ENCODE measurements at places on chromosomes 4 and X.

GRCh38 chr4:2256781-2257191 is 5.1 kb downstream of the MXD4 start:
- DNase-seq = no peak

GRCh38 chr4:54550395-54551171 is 107.2 kb upstream of the KIT start:
- no peak for DNase-seq

DNA sequence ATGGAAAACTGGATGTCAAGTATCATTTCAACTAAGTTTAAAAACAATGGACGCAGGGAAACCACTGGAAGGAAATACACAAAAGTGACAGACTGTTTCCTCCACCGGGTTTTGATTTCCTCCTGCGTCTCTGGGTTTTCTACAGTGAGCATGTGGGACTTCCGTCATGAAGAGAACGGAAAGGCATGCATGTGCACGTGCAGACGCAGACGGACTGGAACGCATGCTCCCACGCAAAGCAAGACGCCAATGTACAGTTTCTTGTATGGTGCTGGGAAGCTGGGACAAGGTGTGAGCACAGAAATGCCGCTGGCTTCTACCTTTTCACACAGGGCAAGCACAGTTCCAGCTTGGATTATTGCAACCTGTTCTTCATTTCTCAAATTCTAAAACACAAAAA is 30.3 kb upstream of the C4orf50 start:
- DNase-seq = no peak

GRCh38 chr4:35938936-35939335 is 305.4 kb downstream of the ARAP2 start:
- no peak for DNase-seq

DNA sequence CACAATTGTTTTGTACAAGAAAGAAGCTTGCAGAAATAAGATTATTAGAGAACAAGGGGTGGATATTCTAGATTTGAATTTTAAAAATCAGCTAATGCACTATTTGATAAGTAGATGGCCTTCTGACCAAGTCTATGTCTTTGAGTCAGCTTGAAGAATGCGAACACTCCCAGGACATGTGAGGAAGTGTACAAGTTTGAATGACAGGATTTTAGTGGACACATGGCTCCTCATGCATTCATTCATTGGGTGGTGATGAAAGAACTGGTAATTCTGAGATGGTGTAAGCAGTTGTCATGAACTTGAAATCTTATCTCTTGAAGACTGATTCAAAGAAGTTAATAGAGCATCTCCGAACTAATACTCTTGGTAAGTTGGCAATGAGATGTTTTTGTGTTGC is 548.2 kb upstream of the CNKSR2 start:
- DNase-seq = no peak

GRCh38 chrX:14440106-14440505 is 89.2 kb upstream of the GLRA2 start:
- no peak for DNase-seq

DNA sequence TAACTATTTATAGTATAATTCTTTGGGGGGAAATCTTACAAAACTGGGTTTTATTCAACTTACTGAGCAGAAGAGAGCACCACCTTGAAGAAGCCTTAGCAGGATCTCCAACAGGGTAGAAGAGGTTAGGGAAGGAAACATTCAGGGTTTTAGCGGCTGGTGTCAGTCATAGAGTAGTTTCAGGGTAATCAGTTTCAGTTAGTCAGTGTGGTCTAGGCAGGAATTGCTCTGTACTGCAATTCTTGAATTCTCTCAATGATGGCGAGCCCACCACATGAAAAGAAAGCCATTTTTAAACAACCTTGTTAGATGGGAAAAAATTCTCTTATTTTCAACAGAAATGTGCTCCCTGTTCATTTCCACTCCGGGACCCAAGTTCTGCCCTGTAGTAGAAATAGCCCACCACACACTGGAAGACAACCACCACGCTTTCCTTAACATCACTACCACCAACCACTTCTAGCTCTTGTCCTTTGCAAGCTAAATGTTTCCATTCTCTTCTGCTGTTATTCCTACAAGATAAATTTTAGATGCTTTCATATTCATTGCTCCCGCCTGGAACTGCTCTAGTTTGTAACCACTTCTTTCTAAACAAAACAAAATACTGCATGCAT is 25.9 kb downstream of the COL25A1 start:
- no peak for DNase-seq

DNA sequence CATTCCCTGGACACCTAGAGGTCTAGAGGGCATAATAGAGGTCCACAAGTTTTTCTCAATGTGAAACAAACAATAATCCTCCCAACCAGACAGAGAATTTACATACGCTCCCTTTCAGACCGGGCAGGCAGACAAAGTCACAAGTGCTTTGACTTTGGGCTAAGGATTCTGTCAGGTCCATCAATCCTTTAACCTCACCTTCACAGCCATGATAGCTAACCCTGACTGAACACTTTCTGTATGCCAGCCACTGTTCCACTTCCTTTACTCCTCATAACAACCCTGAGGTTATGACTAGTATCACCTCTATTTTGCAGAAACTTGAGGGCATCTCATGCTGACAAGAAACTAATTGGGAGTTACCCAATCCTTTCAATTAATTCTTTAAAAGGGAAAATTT is 118.8 kb upstream of the AFF2 start:
- no peak for DNase-seq

DNA sequence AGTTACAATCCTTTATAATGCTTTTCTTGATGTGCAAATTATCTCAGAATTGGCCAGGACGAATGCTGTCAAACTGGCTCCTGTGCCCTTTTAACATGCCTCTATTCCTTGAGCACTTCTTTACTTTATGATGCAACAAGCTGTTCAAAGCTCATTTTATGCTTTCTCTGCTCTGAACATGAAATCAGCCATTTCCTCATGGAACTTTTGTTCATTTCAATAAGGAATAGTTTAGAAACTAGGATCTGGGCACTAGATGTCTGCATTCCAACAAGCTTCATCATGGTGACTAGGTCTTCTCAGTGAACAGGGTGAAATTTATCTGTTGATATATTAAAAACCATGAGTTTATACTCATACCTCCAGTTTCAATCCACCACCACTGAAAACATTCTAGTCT is 87.3 kb upstream of the TEX13A start:
- DNase-seq = no peak

DNA sequence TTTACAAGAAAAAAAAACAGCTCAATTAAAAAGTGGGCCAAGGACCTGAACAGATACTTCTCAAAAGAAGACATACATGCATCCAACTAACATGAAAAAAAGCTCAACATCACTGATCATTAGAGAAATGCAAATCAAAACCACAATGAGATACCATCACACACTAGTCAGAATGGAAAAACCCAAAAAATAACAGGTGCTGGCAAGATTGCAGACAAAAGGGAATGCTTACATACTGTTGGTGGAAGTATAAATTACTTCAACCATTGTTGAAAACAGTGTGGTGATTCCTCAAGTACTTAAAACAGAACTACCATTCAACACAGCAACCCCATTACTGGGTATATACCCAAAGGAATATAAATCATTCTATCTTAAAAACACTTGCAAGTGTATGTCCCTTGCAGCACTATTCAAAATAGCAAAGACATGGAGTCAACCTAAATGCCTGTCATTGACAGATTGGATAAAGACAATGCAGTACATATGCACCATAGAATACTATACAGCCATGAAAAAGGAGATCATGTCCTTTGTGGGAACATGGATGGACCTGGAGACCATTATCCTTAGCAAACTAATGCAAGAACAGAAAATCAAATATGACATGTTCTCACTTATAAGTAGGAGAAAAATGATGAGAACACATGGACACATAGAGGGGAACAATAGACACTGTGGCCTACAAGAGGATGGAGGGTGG is 97.6 kb downstream of the RAB28 start:
- no peak for DNase-seq

DNA sequence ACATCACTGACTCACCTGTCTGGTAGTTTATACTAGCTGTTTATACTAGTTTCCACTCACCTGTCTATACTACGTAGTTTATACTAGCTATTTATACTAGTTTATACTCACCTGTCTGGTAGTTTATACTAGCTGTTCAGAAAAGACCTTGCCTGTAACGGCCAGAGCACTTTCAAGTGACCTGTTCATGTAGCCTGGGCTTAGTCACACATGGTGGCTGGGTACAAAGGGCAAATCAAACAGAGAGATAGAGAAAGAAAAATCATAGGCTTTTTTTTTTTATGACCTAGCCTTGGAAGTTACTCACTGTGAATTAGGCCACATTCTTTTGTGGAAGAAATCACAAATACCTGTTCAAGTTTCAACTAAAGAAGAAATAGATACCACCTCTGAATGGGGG is 30.7 kb upstream of the SPANXN4 start:
- no peak for DNase-seq

- DNase-seq = no peak
These were observed 9.7 kb upstream of the SYP start for GRCh38 chrX:49209434-49210251.

DNA sequence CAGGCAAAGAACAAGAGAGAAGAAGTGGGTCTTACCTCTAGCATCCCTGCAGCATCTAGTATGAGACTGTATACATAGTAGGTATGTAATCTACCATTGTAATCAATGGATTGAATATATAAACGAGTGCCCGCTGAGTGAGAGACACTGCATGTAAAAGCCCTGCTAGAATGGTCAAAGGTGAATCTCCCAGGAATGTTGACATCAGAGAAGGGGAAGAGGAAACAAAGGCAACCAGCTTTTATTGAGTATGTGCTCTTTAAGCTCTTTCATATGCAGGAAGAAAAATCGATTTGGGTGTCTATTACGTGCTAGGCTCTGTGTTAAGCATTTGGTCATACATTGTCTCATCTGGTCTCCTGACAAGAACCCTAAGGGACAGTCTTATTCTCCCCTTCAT is 91.9 kb upstream of the KLHL13 start:
- no peak for DNase-seq

GRCh38 chr4:56626963-56627362 is 54.1 kb downstream of the HOPX start:
- DNase-seq = no peak

DNA sequence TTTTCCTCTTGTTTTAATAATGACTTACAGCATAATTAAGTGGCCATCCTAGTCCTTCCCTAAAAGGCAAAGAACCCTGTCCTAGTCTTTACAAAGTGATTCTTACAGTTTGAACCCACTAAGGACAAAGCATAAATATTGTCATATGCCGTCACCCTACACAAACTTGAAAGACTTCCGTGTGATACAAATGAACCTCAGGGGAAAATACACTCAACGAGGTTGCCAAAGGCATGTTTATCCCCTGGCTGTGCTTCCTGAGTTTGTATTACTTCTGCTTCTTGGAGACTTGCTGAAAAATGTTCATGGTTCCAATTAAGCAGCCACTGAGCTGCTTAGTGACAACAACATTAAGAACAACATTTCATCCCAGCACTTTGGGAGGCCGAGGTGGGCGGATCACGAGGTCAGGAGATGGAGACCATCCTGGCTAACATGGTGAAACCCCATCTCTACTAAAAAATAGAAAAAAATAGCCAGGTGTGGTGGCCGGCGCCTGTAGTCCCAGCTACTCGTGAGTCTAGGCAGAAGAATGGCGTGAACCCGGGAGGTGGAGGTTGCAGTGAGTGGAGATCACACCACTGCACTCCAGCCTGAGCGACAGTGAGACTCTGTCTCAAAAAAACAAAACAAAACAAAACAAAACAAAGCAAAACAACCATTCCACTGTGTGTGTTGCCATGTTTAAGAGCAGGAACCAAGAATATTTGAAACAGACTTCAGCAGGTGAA is 16.2 kb downstream of the RASSF6 start:
- no peak for DNase-seq

- DNase-seq = no peak
These were observed 146.7 kb upstream of the CXXC4 start for GRCh38 chr4:104641418-104641817.

GRCh38 chr4:107692202-107692601 is 27.8 kb downstream of the PAPSS1 start:
- DNase-seq = no peak

GRCh38 chr4:73864365-73864764 is 4.8 kb upstream of the CXCL1 start:
- no peak for DNase-seq

DNA sequence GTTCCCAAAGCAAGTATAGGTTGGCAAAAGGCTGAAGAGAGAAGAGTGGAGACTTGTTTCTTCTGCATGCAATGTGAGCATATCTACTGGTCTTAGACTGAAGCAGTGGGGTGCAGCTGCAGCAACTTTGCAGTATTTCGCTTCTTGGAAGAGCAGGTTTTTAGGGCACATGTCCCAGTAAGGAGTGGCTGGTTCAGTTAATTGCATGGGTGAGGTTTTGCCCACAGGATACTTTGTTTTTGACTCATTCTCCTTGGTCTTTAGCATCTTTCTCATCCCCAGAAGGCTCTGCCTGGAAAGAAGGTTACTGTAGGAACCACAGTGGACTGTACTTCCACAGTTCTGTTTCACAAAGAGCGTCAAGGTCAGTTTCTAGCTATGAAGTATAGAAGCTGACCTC is 68.0 kb upstream of the NR3C2 start:
- no peak for DNase-seq

- no peak for DNase-seq
These were observed 258.1 kb upstream of the VCX3A start for GRCh38 chrX:6793000-6793399.

GRCh38 chr4:71270901-71271300 is 67.9 kb upstream of the SLC4A4 start:
- no peak for DNase-seq

GRCh38 chr4:175562111-175562510 is 250.0 kb downstream of the GPM6A start:
- DNase-seq = no peak

DNA sequence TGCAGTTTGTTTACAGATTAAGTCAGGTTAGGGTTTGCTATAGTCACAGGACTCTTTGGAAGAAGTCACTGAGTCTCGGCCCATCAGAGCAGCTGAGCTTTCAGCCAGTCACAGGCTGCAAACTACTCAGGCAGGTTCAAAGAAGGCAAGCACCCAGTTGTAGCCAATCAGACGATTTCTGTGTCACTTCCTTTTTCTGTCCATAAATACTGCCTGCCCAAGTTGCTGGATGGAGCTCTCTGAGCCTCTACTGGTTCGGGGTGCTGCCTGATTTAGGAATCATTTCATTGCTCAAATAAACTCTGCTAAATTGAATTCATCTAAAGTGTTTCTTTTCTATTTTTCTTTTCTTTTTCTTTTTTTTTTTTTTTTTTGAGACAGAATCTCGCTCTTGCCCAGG is 7.3 kb upstream of the SH3BP2 start:
- no peak for DNase-seq

- DNase-seq = no peak
These were observed 47.3 kb downstream of the MGST2 start for GRCh38 chr4:139712882-139713281.

GRCh38 chr4:39568805-39569204 is 41.6 kb upstream of the UGDH start:
- DNase-seq = no peak

- no peak for DNase-seq
These were observed 175.8 kb upstream of the TECRL start for GRCh38 chr4:64584981-64585557.

DNA sequence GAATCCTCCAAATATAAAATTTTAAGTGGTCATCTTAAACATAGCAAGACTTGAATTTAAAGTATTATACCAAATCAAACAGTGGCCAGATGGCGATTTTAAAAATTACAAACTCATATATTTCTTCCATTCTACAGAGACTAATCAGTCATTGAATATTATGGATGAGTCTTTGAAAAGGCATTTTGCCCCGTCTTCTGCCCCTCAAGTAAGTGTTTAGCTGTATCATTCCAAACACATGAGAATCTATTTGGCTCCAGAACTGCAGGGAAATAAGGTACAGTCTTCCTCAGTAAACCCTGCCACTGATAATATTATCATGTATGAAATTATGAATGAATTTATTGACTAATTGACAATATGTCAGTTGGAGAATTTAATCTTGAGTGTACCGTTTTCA is 191.0 kb downstream of the SLC7A11 start:
- no peak for DNase-seq
